ENCODE measurements at places on chromosomes 16 and 17. TPM values are rescaled to one million over a fixed set of nuclear protein-coding genes. Genes with fewer than 3 reads are reported as not detected.

NOG gene
- 0.30 TPM for total RNA-seq

TEKT1 gene
- not detected for total RNA-seq

WNT3 gene
- 0.50 TPM for total RNA-seq

CA7 gene
- total RNA-seq: not detected

NUDT7 gene
- 11.1 TPM for total RNA-seq
